ENCODE measurements at places on chromosomes 1 and 21.

GRCh38 chr21:23960769-23961168, 1646.5 kb downstream of the MRPL39 start:
- no peak overlapping the region for H3K27ac ChIP-seq
- H3K36me3 ChIP-seq, result no peaks in the 10 kb centered on the region
- no peak for DNase-seq
- no peaks in the 10 kb centered on the region for H3K27me3 ChIP-seq
- H3K4me1 ChIP-seq, result no peaks in the 10 kb centered on the region
- H3K4me3 ChIP-seq, result no peak overlapping the region

- no peak for DNase-seq
- peaks cover 20% of the 10 kb centered on the region for H3K4me1 ChIP-seq
- H3K36me3 ChIP-seq, result no peaks in the 10 kb centered on the region
- no peak overlapping the region for H3K27ac ChIP-seq
- H3K27me3 ChIP-seq, result peaks cover 3% of the 10 kb centered on the region
- no peak overlapping the region for H3K4me3 ChIP-seq
These were observed 3.1 kb upstream of the GBP6 start for GRCh38 chr1:89360716-89361115.

DNA sequence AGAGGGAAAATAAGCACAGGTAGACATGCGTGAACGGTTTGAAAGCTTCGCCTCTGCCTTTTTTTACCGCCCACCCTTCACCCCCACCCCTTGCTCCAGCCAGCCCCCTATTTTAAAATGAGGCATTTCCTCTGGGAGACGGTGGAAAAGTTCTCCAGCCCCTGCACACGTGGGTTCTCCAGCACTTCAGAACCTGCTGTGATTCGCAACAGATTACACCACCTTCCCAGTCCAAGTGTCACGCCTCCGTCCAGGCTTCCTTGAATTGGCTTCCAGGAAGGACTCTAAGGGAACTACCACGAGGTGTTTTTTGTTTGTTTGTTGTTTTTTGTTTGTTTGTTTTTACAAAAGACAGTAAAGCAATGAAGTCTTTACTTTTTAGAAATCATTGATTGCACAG, 2.6 kb downstream of the LRRC7 start:
- peaks cover 6% of the 10 kb centered on the region for H3K4me1 ChIP-seq
- no peak overlapping the region for H3K27ac ChIP-seq
- no peak for DNase-seq
- H3K4me3 ChIP-seq, result no peak overlapping the region
- H3K36me3 ChIP-seq, result no peaks in the 10 kb centered on the region
- H3K27me3 ChIP-seq, result peaks cover 8% of the 10 kb centered on the region

DNA sequence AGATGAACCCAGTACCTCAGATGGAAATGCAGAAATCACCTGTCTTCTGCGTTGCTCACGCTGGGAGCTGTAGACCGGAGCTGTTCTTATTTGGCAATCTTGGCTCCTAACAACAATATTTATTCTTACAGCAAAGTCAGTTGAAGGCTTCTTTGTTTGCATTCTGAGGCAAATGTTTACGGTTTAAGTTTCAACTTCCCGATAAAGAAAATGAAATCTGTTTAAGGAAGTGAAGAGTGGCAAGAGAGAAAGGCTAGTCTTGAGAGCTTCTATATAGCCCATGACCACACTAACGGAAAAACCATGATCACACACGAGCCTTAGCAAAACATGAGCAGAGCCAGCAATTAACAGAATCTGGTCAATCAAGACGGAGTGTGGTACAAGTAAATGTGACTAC, 122.6 kb upstream of the ZNHIT6 start:
- no peaks in the 10 kb centered on the region for H3K27me3 ChIP-seq
- no peak overlapping the region for H3K4me3 ChIP-seq
- no peak overlapping the region for H3K27ac ChIP-seq
- H3K4me1 ChIP-seq, result no peaks in the 10 kb centered on the region
- no peak for DNase-seq

- DNase-seq, result no peak
- H3K4me3 ChIP-seq, result no peak overlapping the region
- no peaks in the 10 kb centered on the region for H3K4me1 ChIP-seq
- H3K36me3 ChIP-seq, result no peaks in the 10 kb centered on the region
- H3K27me3 ChIP-seq, result peaks cover 20% of the 10 kb centered on the region
- no peak overlapping the region for H3K27ac ChIP-seq
These were observed 67.7 kb downstream of the RRAGC start for GRCh38 chr1:38791892-38792291.

GRCh38 chr1:57848406-57848805, 424.5 kb upstream of the DAB1 start:
- H3K27ac ChIP-seq, result no peak overlapping the region
- peaks cover 6% of the 10 kb centered on the region for H3K4me1 ChIP-seq

- no peak for DNase-seq
- H3K27me3 ChIP-seq, result no peaks in the 10 kb centered on the region
- H3K4me1 ChIP-seq, result peaks cover 87% of the 10 kb centered on the region
- H3K4me3 ChIP-seq, result no peak overlapping the region
- peaks cover 43% of the 10 kb centered on the region for H3K36me3 ChIP-seq
- peak overlapping the region; percentile 45 for H3K27ac ChIP-seq
These were observed 95.3 kb downstream of the NAV1 start for GRCh38 chr1:201634261-201634660.

DNA sequence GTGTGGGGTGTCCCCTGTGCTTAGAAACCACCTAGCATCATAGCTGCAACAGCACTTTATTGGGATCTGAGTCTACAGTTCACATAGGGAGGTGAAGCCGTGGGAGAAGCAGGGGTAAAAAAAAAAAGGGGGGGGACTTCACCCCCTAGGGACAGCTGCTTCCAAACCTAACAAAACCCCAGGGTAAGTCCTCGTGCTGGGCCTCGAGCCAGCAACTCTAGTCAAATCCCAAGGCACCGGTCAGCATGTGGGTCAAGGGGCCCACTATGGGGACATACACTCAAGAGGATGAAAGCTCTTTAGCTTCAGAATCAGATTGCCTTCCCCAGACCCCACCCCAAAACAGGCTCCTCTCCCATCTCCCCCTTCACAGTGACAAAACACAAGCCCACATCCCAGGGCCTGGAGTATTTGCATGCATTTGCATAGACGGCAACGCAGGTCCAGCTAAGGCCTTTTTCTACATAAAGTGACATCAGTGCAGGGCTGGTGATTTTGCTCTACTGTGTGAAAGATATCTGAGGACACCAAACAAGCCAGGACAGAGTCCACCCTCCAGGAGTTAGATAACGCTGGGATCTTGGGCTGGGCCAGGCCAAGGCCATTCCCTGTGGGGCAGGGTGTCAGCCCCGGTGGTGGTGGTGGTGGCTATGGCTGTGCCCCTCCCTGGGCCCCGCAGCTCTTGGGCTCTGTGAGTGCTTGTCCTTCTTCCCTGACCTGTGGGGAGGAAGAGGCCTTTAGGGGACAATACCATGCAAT, 8.1 kb upstream of the PMVK start:
- peaks cover 3% of the 10 kb centered on the region for H3K27me3 ChIP-seq
- no peak overlapping the region for H3K27ac ChIP-seq
- no peaks in the 10 kb centered on the region for H3K36me3 ChIP-seq
- H3K4me1 ChIP-seq, result no peaks in the 10 kb centered on the region
- no peak for DNase-seq
- no peak overlapping the region for H3K4me3 ChIP-seq

- no peak for DNase-seq
- H3K36me3 ChIP-seq, result peaks cover 1% of the 10 kb centered on the region
- H3K27me3 ChIP-seq, result no peaks in the 10 kb centered on the region
- H3K4me3 ChIP-seq, result no peak overlapping the region
- H3K27ac ChIP-seq, result no peak overlapping the region
These were observed 358.9 kb downstream of the DISC1 start for GRCh38 chr1:231985296-231986023.

DNA sequence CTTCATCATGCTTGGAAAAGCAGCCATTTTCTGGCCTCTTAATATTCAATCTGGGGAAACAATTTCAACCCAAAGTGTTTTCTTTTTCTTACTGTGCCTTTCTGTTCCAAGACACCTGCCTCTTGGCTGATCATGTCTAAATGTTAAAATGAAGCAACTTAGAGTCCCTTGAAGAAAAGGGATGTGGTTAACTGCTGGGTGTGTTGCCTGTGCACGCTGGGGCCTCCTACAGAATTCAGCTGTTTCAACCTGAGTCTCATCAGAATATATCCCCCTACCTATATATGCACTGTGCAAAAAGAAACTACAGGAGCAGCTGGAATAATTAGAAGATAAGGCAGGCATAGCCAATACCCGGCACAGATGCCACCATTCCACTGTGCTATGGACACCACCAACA, 222.0 kb downstream of the OMA1 start:
- H3K27ac ChIP-seq, result no peak overlapping the region
- no peak for DNase-seq

- no peaks in the 10 kb centered on the region for H3K4me1 ChIP-seq
- no peaks in the 10 kb centered on the region for H3K36me3 ChIP-seq
- H3K27ac ChIP-seq, result no peak overlapping the region
- no peaks in the 10 kb centered on the region for H3K27me3 ChIP-seq
- no peak overlapping the region for H3K4me3 ChIP-seq
These were observed 104.0 kb downstream of the BRINP2 start for GRCh38 chr1:177274687-177275211.

DNA sequence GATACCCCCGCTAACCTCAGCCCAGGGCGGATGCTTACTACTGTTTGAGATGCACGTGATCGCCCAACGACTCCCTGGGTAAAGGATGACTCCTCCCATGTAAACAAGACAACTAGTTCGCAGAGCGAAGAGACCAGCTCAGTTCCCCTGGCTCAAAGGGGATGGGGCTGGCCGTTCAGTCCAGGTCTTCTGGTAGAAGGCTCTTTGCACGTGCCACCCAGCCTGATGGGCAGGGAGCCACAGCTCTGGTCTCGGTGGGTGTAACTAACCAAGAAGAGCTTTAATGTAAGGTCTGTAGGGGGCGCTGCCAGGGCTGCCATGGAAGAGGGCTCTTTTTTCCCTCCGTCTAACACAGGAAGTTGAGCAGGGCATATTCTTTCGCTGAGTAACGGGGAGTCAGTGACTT, 49.4 kb upstream of the PARP1 start:
- no peak for DNase-seq
- peaks cover 5% of the 10 kb centered on the region for H3K36me3 ChIP-seq
- no peak overlapping the region for H3K27ac ChIP-seq
- no peak overlapping the region for H3K4me3 ChIP-seq
- no peaks in the 10 kb centered on the region for H3K4me1 ChIP-seq

GRCh38 chr1:10614377-10615225, 139.9 kb downstream of the PEX14 start:
- no peak overlapping the region for H3K4me3 ChIP-seq
- H3K4me1 ChIP-seq, result no peaks in the 10 kb centered on the region
- H3K36me3 ChIP-seq, result no peaks in the 10 kb centered on the region
- DNase-seq, result no peak
- no peak overlapping the region for H3K27ac ChIP-seq
- peaks cover 2% of the 10 kb centered on the region for H3K27me3 ChIP-seq

- DNase-seq, result no peak
- no peak overlapping the region for H3K27ac ChIP-seq
- H3K4me1 ChIP-seq, result peaks cover 60% of the 10 kb centered on the region
- peaks cover 3% of the 10 kb centered on the region for H3K27me3 ChIP-seq
- no peaks in the 10 kb centered on the region for H3K36me3 ChIP-seq
These were observed 69.3 kb upstream of the PRDX6 start for GRCh38 chr1:173407846-173408245.

GRCh38 chr1:237976331-237976730, 85.6 kb upstream of the ZP4 start:
- DNase-seq, result no peak
- no peak overlapping the region for H3K27ac ChIP-seq
- H3K4me1 ChIP-seq, result no peaks in the 10 kb centered on the region
- H3K36me3 ChIP-seq, result no peaks in the 10 kb centered on the region
- no peaks in the 10 kb centered on the region for H3K27me3 ChIP-seq
- H3K4me3 ChIP-seq, result no peak overlapping the region

DNA sequence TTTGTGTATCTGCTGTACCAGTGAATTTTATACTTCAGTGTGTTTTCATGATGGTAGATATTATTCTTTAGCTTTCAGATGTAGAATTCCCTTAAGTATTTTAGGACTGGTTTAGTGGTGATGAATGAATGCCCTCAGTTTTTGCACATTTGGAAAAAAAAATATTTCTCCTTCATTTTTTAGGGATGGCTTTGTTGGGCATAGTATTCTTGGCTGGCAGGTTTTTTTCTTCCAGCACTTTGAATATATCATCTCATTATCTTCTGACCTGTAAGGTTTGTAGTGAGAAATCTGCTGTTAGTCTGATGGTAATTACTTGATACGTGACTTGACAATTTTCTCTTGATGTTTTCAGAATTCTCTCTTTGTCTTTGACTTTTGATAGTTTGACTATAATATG, 66.8 kb downstream of the XPR1 start:
- no peak overlapping the region for H3K4me3 ChIP-seq
- peaks cover 41% of the 10 kb centered on the region for H3K36me3 ChIP-seq
- H3K27me3 ChIP-seq, result no peaks in the 10 kb centered on the region

DNA sequence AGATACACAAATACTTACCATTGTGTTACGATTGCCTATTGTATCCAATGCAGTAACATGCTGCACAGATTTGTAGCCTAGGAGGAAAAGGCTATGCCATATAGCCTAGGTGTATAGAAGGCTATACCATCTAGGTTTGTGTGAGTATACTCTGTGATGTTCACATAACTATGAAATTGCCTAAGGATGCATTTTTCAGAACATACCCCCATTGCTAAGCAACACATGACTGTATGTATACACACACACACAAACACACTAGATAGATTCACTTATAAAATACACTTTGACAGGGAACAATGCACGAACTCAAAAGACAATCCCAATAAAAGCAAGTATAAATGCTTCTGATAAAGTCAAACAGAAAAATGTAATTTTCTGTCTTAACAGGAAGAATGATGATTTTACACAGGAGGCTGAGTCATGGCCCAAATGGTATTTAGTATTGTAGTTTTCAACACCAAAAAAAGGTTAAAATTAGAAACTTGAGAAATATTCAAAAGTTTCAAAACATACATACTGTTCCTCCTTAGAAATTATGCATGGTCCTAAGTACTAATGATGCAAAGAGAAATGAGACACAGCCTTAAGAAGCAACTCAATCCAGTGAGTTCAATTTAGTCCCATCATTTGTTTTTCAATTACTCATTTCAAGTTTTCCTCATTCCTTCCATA, 12.2 kb downstream of the FH start:
- H3K36me3 ChIP-seq, result peaks cover 40% of the 10 kb centered on the region
- H3K27me3 ChIP-seq, result no peaks in the 10 kb centered on the region
- peaks cover 32% of the 10 kb centered on the region for H3K4me1 ChIP-seq
- H3K27ac ChIP-seq, result peak overlapping the region; percentile 72
- no peak for DNase-seq

DNA sequence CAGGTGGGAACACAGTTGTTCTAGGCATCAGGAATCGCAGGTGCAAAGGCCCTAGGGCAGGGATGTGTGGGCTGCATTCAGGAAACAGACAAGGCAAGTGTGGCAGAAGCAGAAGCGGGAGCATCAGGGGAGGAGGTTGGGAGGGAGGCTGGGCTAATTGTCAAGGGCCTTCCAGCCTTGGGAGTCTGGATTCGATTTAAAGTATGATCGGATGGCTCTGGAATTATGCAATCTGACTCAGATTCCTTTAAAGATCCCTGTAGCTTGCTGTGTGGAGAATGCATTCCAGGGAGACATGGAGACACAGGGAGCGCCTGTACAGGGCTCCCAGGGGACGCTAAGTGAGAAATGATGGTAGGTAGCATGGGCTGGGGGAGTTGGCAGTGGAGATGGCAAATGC, 86.5 kb downstream of the LACTBL1 start:
- no peak overlapping the region for H3K27ac ChIP-seq
- H3K4me3 ChIP-seq, result no peak overlapping the region
- H3K4me1 ChIP-seq, result peaks cover 21% of the 10 kb centered on the region
- peaks cover 1% of the 10 kb centered on the region for H3K27me3 ChIP-seq
- peak; percentile 32 for DNase-seq

- peak; percentile 79 for DNase-seq
- peak within 1 kb of the TSS; percentile 98 for H3K4me3 ChIP-seq
- H3K36me3 ChIP-seq, result peaks cover 11% of the 10 kb centered on the region
- H3K27me3 ChIP-seq, result peaks cover 4% of the 10 kb centered on the region
- H3K27ac ChIP-seq, result peak within 1 kb of the TSS; percentile 95
- H3K4me1 ChIP-seq, result peaks cover 12% of the 10 kb centered on the region
These were observed at the start of gene ADPRS for GRCh38 chr1:36088577-36089392. Gene ADPRS, plus strand, starts transcription at chr1:36088892. Its CDS starts 13 bp downstream, at chr1:36088905.
